ENCODE measurements at places on chromosomes 5 and 9. TPM values are rescaled to one million over a fixed set of nuclear protein-coding genes. Genes with fewer than 3 reads are reported as not detected.

- no peaks in the 10 kb centered on the region for H3K27me3 ChIP-seq
- no peaks in the 10 kb centered on the region for H3K4me1 ChIP-seq
- H3K27ac ChIP-seq, result no peak overlapping the region
- H3K4me3 ChIP-seq, result no peak overlapping the region
- no peak for DNase-seq
- no peaks in the 10 kb centered on the region for H3K36me3 ChIP-seq
These were observed 329.2 kb downstream of the ZNF608 start for GRCh38 chr5:124417196-124417595.

KIF24 gene
- polyA plus RNA-seq, result 0.45 TPM

DNA sequence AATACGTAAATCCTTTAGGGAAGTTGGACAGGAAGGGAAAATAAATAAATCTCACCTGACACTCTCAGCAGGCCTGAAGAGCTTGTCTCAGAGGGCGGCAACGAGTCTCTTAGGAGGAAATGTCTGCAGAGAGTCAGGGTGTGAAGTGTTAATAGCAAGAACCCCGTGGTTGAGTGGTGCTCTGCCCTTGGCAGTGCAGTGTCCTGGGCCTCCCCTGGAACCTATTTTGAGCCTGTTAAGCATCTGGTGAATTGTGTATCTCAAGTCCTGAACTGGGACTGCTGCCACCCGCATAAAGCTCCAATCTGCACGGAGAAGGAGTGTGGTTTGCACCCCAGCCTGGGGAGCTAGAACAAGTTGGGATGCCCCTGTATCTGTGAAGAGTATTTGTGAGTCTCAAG lies 211.8 kb downstream of the GOLPH3 start:
- H3K27me3 ChIP-seq, result no peaks in the 10 kb centered on the region
- no peak for DNase-seq
- no peak overlapping the region for H3K4me3 ChIP-seq

- no peaks in the 10 kb centered on the region for H3K36me3 ChIP-seq
- DNase-seq, result no peak
- no peak overlapping the region for H3K4me3 ChIP-seq
- no peaks in the 10 kb centered on the region for H3K27me3 ChIP-seq
- no peak overlapping the region for H3K27ac ChIP-seq
These were observed 43.0 kb upstream of the GNE start for GRCh38 chr9:36301227-36301626.

Measured in small intestine (tissue), 16 donors.